ENCODE measurements at places on chromosomes 2 and 18. TPM values are rescaled to one million over a fixed set of nuclear protein-coding genes. Genes with fewer than 3 reads are reported as not detected.

- DNase-seq = no peak
These were observed 99.0 kb upstream of the SMAD2 start for GRCh38 chr18:48029296-48029986.

DNA sequence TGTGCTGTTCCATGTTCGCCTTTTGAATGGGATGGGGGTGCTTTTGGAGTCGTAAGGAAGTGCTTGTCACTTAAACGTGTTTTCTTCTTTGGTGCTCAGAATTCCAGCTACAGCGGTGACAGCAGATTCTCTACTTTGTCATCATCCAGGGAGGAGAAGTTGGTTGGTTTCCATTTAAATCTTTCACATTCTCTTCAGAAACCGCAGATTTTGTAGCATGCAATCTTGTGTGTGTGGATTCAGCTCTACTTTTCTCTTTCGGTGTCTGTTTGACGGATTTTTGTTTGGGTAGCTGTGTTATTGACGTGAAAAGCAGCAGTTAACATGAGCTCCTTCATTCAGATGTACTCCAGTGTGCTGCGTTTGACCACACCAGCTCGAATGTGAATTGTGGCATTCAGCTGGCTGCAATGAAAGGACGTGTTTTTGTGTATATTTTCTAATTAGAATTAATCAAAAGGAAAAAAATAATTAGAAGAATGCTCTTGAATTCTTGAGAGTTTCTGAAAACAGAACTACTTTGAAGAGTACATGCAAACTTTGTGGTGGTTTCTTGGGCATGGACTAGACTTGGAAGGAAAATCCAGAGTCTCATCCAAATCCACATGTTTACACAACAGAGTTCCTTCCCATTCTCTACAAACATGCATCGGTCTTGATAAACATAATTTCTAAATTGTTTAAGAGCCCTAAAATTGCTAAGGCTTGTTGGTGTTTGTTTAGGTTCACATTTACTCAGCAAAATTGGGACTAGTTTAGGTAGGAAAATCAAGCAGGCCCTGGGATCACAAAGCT lies 68.7 kb upstream of the RBM44 start:
- DNase-seq = no peak

GRCh38 chr2:19550750-19551149 lies 192.3 kb upstream of the OSR1 start:
- DNase-seq = no peak

Gene VWC2L
- polyA plus RNA-seq = not detected

GRCh38 chr2:206202446-206202845 lies 42.8 kb downstream of the EEF1B2 start:
- DNase-seq = no peak

- no peak for DNase-seq
These were observed 181.7 kb downstream of the ANKRD44 start for GRCh38 chr2:197128897-197129296.

DNA sequence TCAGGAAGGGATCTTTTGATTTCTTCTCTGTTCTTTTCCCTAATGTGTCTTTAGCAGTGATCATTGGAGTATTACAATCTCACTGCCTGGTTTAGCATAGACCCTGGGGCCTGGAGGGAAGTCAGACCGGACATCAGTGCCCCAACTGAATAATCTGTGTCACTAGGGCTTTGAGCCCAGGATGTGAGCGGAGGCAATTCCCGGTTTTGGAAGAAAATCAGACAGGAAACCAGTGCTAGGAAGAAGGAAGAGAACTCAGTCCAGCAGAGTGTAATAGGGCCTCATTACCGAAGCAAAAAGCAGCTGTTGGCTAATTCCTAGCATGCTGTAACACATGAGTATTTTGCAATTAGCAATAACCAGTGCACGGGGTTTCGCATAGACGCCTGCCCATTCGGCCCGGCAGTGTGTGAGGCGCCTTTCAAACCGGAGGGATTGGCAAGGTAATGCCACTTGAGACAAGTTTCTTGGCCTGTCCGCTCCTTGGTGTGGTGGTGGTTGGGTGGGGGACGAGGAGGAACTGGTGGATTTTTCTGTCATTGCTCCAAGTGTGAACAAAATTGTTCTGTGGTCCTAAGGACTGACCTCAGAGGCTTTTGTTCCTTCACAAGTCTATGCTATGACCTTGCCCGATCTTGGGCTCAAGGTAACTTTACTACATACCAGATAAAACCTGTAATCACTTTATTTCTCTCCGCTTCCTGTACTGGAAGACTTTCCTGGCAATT lies 2.8 kb downstream of the FOSL2 start:
- no peak for DNase-seq

DNA sequence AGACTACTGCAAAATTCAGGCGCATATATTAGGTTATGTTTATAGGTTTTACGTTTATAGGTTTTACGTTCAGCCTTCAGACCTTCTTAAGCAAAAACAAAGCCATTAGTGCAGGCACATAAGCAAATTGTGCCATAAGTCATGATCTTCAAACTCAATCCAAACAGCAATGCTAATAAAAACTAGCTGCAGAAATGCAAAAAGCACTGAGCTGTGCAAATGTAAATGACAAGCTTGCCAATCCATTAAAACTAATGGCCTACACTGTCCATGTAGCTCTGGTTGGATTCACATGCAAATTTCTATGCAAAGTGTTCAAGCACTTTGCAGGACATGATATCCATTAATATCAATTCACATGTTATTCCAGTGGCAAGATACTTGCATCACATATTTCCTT lies 50.9 kb downstream of the LRPPRC start:
- DNase-seq = no peak

DNA sequence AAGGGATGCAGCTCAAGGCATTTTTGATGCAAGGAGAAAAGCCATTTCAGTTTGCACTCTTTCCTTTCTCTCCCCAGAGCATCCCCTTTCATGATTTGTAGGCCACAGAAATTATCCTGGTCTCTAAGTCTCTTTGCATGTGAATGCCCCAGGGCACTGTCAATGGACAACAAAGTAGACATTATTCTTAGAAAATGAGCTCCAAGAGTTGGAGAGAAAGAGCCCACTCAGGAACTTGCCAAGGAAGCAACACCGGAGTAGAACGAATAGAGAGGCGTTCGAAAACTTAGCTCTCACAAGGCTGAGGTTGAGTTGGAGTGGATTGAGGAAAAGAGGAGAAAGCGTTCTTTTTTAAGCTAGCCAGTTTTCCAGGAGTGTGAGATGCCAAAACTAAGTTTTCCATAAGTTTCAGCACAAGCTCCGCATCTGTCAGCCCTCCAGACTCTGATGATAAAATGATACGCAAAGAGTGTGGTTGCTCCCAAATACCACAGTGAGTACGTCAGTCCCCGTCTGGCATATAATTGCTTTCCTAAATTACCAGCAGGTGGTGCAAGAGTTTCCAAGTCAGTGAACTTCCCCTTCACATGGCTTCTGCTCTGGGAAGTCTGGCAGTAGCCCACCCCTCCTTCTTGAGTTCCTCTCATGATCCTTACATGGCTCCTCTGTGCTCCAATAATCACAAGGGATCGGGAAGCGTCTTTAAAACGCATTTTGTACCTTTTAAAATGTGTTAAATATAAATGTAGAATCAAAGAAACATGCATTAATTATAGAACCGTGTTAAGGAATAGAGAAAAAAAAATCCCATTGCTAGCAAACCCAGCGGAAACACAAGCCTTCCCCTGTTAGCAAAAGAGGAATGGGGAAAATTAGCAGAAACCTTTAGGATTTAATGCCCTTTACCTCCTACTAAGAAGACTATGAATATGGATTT lies 1060.6 kb upstream of the FANCL start:
- no peak for DNase-seq

GRCh38 chr2:167127135-167127534 lies 238.9 kb downstream of the XIRP2 start:
- no peak for DNase-seq

Gene CASP10
- polyA plus RNA-seq = 2.2 TPM

DNA sequence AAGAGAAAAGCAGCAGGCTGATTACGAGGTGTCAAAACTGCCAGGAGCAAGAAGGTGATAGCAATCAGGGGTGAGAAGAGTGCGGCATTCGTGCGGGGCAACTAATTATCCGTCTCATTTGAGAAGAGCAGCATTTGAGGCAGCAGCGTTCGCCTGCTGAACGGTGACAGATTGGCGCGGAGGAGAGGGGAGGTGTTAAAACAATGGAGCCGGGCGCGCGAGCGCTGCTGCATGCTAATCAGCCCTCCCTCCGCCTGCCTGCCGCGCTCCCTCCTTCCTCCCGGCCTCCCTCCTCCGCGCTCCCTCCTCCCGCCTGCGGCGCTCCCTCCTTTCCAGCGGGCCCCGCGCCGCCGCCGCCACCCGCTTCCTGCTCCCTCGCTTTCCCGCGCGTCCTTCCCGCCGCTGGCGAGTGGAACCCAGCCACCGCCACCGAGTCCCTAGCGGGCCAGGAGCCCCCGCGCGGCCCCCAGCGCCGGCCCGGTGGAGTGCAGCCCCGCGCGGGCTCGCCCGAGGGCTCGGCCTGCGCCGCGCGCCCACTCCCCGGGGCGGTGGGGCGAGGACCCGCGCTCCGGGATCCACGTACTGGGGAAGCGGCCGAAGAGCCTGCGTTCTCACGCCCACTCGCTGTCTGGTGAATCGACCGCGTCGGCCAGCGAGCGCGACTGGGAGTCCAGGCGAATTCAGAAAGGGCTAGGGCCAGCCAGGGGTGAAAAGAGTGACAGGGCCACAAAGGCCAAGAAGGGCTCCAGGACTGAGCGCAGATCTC lies 69.5 kb upstream of the PSMD14 start:
- DNase-seq = peak; percentile 64

Gene ZNF521
- polyA plus RNA-seq = 0.75 TPM

- no peak for DNase-seq
These were observed 43.0 kb downstream of the EPC2 start for GRCh38 chr2:148687543-148687942.

Gene LIMS1
- polyA plus RNA-seq = 14.8 TPM

Data from liver (tissue), 10 donors.